Ovary (tissue), 10 donors: ENCODE measurements at places on chromosomes 16 and 17.

DNA sequence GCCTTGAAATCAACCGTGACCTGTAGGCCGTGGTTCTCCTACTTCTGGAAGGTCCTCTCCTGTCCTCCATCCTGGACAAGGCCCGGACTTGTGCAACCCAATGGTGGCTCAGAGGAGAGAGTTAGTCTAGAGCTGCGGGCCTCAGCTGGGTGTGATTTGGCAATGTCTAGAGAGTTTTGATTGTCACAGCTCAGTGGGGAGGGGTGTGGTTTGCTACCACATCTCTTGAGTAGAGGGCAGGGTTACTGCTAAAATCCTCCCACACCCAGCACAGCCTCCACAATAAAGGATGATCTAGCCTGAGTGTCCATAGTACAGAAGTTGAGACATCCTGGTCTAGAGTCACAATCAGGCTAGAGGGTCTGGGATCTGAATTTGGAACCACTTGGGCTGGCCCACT lies 40.3 kb downstream of the MYH13 start:
- no peak for DNase-seq

GRCh38 chr17:63766754-63767153 lies 6.6 kb downstream of the CCDC47 start:
- DNase-seq: no peak

DNA sequence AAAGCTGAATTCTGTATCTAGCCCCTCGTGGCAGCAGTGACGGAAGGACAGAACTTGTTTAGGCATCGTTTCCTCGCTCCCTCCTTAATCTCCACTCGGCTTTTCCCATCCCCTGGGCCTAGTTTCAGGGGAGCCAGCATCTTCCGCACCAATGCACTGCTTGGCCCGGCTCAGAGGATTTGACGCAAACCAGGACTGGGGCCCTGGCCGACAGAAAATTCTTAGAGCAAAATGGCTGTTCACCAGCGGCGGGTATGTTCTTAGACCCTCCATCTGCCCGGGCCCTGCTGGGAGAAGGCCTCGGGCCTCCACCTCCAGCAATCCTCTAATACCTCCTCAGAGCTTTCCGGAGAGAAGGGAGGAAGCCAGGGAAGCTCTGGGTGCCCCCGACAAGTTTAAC lies 54.6 kb downstream of the TBC1D16 start:
- no peak for DNase-seq

DNA sequence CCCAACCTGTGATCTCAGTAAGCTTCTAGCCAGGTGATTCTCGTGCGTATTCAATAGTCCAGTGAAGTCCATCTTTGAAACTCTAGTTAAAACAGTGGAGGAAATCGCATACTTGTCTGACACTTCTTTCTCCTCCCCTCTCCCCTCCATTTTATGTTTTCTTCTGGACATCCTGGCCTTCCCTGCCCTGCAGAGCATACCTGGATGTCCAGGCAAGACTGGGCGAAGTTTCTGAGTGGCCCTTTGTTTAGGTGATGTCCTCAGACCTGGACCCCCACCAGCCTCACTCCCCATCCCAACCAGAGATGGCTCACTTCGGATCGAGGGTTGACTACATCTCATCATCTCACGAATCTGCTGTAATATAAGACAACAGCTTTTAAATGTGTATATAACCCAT lies 65.7 kb downstream of the CCDC182 start:
- no peak for DNase-seq

GRCh38 chr16:30066761-30067583 lies 1.4 kb downstream of the ALDOA start:
- DNase-seq: peak; percentile 51

DNA sequence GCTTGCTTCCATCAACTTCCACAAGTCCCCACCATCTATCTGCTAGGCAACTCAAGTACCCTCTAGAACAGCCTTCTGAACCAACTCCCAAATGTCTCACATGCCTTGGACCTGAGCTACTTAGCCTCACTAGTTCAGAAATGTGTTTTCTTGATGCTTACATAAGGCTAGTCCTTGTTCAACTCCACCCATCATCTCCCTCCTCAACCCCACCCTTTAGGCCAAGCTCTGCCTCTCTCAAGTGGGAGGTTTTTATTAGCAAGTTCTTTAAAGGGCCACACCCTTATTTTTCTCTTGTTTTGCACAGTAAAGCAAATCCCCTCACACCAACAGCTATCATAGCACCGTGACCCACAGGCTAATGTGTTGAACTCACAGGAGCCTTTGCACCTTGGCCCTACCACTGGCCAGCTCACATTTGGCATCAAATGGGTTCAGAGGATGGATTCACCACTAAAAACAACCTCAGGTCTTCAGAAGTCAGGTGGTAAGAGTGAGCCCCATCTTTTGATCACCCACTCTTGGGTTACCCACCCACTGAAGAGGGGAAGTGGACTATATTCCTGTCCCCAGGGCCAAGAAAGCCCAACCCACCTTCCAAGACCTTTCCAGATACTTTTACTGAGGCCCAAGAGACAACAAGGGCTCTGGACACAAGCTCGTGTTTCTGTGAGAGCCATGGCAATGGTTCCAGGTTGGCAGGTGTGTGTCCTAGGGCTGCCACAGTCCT lies 12.2 kb downstream of the PIK3R5 start:
- DNase-seq: no peak

- DNase-seq: peak; percentile 78
These were observed 787 bp downstream of the CTCF start for GRCh38 chr16:67562918-67563707.

DNA sequence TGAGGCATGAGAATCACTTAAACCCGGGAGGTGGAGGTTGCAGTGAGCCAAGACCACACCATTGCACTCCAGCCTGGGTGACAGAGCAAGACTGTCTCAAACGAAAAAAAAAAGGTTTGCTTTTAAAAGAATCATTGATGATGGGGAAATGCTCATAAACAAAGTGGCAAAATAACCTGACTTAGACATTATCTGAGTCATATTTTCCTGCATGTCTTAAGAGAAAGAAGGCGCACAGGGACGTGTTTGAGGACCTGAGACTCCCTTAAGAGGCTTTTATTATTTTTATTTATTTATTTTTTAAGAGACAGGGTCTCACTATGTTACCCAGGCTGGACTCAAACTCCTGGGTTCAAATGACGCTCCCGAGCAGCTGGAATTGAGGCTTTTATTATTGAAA lies 5.7 kb upstream of the PRPSAP1 start:
- no peak for DNase-seq

DNA sequence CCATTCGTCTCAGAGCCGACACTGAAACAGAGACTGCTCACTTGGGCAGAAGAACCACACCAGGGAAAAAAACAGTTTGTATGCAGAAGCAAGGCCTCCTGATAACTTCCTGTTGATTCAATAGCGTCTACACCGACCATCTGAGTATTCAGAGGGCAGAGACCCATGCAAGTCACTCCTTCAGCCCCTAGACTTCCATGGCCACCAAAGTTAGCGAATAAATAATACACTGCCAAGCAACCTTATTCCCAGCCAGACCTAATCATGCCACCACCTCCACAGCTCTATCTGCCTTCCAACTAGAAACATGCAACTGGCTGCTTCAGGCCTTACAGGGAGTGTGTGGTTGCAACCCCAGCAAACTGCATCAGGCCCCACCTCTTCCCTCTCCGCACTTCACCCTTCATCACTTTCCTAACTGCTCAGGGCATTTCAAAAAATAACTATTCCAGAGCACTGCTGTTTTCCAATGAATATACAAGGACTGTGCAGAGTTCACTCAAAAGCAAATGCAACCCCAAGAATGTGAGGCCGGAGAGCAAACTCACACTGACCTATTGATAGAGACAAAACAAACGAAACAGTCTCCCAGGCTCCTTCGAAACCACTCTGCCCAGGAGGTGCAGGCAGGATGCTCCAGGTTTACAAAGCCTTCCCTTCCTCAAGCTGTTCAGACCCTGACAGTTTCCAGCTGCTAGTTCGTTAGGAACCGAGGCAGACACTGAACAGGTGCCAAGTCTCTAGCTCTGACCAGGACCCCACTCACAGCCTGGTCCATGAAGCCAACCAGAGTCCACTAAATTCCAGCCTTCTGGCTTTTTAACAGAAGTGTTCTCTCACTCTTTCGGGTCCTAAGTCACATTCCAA lies 3.6 kb downstream of the USP7 start:
- no peak for DNase-seq

GRCh38 chr16:54636221-54636793 lies 294.4 kb upstream of the IRX5 start:
- DNase-seq: no peak

DNA sequence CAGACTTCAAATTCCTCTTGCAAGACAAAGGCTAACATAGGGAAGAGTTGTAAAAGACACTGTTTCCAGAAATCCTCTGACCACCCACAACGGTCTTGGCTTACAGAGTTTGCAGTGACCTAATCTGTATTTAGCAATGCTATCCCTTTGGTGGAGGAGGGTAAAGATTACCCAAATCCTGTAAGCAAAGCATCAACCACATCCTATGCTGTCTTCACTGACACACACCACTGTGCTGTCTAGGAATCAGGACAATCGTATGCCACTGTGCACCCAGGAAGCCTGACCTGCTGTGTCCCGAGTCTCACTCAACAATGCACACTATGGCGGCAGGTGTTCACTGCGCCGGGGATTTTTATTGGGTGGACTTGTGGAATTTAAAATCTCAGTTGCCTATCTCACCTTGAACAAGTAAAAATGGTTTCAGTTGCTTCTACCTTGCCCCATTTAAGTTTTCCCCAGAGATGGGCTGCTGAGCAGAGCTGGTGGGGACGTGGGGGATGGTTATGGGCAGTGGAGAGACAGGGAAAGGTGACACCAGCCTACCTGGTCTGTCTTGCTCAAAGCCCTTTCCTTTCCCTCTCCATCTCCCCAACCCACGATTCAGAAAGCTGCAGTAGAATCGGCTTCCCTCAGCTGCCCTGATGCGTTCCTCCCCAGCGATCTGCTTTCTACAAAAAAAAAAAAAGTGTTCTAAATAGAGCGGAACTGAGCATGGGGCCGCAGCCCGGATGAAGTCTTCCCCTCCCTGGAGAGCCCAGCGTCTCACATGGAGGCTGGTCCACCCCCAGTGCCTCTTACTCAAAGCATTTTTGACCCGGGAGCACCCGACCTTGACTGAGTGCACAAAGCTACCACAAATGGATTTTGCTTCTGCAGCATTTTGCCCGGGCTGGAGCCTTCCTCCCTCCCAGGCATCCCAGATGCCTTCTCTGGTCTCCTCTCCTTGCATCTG lies 271.5 kb downstream of the SOX9 start:
- DNase-seq: no peak

GRCh38 chr17:61335105-61335844 lies 64.4 kb upstream of the TBX2 start:
- peak; percentile 52 for DNase-seq

DNA sequence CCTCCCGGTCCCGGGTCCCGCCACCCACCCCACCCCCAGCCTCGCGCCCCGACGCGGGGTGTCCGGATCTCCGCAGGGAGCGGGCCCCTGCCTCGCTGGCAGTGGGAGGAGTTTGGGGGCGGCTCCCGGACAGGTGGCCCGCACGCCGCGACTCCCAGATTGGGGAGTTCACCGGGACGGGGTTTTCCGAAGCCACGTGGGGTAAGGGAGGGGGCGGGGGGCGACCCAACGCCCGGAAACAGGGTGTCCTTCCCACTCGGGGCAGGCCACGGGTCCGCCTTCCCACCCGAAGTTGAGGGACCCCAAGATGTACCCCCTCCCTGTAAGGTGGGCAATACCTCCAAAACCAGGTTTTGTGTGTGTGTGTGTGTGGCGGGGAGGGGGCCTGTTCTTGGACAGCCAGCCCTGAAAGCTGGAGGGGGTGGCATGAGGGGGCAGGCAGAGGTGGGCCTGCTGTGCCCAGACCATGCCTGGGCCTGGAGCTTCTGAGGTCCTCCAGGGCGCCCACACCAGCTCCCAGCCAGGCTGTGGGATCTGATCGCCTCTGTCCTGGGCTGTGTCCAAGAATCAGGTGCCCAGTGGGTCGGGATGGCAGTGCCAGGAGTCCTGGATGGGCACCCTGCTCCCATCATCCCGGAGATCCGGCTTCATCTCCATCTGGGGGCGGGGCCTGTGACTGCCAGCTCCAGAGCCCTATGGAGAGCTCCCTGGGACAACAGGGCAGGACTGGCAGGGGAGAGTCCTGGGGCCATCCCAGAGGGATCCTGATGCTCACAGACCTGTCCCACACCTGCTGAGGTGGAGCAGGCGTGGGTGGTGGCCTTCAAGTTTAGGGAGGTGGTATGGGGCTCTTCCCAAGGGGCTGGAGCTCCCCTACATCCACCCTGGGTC lies 767 bp downstream of the SYNGR2 start:
- peak; percentile 69 for DNase-seq

DNA sequence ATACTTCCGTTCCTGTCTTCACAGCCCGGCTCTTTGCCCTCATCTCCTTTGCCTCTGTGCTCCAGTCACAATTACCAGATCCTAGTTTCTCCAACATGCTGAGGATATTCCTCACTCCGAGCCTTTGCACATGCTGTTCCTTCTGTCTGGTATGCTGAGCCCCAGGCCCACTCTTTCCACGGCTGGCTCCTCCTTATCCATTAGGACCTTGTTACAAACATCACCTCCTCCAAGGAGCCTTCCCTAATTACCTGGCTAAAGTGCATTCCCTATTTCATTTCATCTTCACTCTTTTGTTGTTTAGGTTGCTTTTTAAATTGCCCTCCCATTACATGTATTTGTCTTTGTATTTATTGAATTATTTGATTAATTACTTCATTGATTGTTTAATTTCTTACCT lies 14.9 kb upstream of the ADGRG1 start:
- DNase-seq: no peak

DNA sequence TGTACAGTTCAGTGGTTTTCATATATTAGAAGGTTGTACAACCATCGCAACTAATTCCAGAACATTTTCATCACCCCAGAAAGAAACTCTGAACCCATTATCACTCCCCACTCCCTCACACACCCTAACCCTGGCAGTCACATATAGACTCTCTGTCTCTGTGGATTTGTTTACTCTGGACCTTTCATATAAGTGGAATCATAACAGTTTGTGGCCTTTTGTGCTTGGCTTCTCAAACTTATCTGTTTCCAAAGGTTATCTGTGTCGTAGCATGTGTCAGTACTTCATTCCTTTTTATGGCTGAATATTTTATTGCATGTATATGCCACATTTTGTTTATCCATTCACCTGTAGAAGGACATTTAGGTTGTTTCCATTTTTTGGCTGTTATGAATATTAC lies 12.4 kb downstream of the TENT4B start:
- no peak for DNase-seq

DNA sequence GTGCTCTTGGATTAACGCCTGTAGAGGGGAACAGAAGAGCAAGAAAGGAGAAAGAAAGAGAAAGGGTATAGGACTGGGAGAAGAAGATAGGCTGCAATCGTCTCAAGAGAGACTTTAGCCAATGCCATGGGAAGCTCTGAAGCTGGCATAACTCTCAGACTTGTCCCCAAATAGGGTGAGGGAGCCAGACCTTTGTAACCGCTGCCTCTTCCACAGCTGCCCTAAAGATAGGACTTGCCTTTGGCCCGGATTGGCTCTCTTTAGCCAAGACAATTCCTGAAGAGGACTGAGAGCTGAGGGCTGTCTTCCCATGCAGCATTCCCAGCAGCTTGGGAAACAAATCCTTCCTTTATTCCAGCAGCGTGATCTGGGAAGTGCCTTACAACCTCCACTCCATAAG lies 20.8 kb upstream of the MMD start:
- DNase-seq: no peak

GRCh38 chr16:83549316-83550182 lies 258.2 kb upstream of the HSBP1 start:
- no peak for DNase-seq

- peak; percentile 55 for DNase-seq
These were observed 19.7 kb downstream of the FBXO31 start for GRCh38 chr16:87363771-87364455.
